ENCODE measurements at places on chromosomes 2 and 18.

GRCh38 chr2:42815726-42816125 lies 23.3 kb upstream of the HAAO start:
- DNase-seq: no peak

- DNase-seq: no peak
Measured at GRCh38 chr2:180442860-180443644, 436.0 kb upstream of the CWC22 start.

GRCh38 chr18:63520053-63520685 lies 22.0 kb upstream of the SERPINB12 start:
- no peak for DNase-seq

GRCh38 chr2:96138179-96139145 lies at the start of gene ASTL:
Gene ASTL (minus strand): TSS chr2:96138502. CDS start chr2:96138436, 66 bp downstream.
- no peak for DNase-seq

- DNase-seq: no peak
Measured at GRCh38 chr2:96881349-96882195, 11.7 kb upstream of the SEMA4C start.
